ENCODE measurements at places on chromosomes 13 and 19.

GRCh38 chr19:45638930-45639729, at the start of gene EML2:
TSS of gene EML2 (minus strand) at chr19:45639397. CDS start at chr19:45639376, 21 bp downstream.
- no peak for DNase-seq

DNA sequence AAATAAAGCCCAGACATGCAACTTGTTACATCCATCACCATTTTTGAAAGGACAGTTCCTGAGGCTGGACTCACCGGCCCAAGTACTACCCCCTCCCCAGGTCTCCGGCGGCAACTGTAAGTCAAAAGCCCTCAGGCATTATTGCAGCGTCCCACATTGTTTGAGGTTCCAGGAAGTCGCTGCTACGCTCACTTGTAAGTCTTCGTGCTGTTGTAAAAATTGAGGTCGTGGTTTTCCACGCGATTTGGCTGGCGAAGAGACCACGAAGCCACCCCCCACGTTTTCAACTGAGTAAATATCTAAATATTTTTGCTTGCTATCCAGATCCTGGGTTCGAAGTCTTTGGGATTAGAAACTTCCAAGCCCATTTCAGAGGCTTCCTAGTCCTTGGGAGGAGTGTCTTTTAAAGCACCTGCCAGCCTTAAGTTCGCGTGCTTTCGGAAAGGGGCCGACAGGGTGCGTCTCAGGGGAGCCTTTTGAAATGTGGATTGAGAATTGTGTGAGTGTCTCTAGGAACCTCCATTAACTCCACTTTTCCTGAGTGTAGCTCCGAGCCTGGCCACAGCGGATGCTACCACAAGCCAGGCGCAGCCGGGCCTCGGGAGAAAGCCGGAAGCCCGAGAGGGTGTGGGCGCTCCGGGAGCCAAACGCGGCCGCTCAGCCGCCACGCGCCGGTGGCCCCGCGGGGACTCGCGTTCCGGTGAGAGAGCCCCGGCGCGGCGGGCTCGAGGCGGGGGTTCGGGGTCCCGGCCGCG, 434 bp upstream of the FNDC3A start:
- no peak for DNase-seq

- DNase-seq = no peak
These were observed 3.1 kb downstream of the FTL start for GRCh38 chr19:48968179-48968661.

DNA sequence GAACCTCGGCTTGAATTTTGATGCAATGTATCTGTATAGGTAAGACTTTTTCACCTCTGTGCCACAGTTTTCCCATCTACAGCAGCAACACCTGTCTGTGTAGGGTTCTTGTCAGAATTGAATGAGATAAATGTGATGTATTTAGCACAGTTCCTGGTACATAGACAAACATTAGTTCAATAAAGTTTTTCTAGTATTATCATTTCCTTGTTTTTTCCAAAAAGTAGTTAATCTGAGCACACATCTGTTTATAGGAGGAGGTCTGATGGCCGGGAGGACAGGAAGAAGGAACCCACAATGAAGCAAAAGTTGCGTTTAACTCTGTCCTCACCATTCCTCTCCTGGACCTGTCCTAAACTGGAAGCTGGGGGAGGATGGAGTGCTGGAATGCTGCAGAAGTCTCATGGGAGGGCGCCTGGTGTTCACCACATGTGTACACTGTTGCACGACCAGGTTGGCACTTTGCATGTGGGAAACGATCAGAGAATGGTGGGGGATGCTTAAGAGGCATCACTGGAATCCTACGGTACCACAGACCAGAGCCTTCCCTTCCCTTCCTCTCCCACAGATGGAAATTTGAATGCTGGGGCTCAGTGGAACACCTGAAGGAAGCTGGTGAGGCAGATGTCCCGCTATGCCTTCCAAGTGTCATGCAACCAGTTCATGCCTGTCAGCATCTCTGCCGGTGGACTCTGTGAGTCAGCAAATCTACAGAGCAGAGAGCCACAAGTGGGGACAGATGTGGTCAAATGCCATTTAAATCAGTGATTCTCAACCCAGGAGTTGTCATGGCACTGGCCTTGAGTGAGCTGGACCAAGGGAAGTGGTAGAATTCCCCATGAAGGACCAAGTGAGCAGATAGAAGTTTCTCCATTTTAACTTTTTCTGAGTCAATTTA, 315.6 kb downstream of the DLEU7 start:
- no peak for DNase-seq

DNA sequence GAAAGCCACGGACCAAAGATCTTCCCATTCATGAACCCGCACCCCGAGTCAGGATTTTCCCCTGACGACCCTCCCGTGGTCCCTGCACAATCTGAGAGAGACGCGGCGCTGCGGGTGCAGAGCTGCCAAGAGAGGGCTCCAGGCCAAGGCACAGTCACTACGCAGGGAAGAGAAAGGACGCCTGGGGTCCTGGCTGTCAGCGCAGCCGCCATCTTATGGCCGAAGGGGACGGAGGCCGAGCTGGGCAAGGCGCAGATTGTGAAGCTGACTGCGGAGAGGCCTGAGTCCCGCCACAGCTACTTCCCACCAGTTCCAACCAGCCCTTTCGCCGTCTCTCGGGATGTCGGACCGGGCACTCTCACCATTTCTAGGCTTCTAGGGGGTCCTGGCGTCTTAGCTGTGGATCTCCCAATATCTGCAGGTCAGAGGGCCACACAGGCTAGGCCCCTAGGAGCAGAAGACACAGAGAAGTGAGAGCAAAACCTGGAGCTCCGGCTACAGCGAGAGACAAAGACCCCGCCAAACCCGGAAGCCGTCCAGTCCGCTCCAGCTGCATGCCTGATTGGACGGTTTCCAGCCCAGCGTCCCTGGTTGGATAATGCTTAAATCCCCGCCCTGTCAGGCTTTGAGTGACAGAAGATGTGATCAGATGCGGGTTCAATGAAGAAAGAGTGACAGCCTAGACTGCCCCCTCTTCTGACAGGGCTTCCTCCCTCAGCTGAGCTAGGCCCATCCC, at the start of gene ZNF100:
ZNF100 (minus strand) TSS at position 515 of the 736 bp plus-strand sequence; CDS start at position 365, 150 bp downstream.
- peak; percentile 3 for DNase-seq

DNA sequence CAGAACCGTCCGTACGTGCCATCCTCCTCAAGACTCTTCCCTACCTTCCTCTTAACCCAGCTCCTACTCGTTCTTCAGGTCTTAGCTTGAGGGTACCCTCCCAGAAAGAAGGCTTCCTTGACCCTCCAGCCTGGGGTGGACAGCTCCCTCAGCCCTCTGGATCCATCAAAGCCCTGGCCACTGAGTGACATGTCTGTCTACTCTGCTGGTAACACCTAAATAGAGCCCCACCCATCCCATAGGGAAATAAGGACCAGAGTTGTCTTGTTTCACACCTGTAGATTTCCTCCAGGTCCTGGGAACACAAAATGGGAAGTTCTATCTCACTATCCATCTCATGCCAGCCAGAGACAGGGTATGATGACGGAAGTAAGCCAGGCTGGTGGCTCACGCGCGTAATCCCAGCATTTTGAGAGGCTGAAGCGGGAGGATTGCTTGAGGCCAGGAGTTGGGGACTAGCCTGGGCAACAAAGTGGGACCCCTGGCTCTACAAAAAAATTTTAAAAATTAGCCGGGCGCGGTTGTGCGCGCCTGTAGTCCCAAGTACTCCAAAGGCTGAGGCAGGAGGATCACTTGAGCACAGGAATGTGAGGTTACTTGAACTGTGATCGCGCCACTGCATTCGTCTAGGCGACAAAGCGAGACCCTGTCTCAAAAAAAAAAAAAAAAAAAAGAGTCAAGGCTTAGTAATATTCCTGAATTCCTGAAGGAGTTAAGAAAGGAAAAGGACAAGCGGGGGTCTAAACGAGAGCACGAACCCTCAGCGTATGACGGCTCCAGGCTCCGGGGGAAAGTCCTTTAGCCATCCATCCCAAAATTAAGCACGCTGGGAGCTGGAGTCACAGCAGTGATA, 566 bp upstream of the CCDC97 start:
- DNase-seq = no peak

DNA sequence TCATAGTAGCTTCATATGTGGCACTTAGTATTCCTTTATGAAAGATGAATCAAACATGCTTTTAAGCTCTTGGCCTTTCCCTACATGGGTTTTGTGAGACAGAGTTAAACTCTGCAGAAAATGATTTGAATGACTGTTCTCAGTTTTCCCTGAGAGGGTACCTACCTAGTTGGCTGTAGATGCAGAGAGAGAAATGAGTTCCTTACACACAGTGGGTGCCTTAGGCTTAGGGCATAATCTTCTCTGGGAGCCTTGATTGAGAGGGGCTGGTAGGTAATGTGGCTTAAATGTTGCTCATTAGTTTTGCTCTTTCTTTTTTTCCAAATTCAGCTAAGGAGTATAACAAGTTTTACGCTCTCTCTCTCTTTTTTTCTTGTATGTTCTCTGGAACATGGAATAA, 3.0 kb downstream of the URI1 start:
- DNase-seq = no peak

DNA sequence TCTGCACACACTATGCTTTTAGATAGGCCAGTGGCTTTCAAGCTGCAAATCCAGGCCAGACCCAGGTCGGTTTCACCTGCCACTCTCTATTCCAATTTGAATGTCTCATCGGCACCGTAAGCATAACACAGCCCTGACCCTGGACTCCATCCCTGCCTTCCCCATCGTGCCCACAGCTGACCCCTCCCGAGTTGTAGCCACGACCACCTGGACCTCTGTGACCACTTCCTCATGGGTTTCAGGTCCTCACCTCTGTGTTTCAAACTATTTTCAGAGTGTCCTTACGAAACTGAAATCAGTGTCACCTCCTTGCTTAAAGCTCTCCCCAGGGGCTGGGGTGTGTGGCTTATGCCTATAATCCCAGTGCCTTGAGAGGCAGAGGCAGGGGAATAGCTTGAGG, 9.0 kb upstream of the HSH2D start:
- no peak for DNase-seq

DNA sequence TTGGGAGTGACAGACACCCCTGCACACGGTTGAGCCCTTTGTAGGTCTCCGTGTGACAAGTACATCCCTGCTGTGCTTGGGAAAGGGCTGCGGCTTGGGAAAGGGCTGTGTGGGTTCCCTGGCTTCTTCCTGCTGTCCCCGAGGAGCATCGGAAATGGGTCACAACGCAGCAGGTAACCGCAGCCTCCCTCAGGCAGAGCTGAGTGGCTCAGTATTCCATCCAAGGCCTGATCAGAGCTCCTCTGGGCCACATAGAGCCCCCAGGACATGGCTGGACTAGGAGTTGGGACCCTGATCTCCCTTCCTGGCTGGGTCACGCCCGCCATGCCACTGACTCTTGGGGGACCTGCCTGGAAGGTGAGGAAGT, 16.3 kb downstream of the TECR start:
- no peak for DNase-seq

GRCh38 chr13:29540334-29540733, 55.2 kb downstream of the SLC7A1 start:
- no peak for DNase-seq

- DNase-seq = no peak
These were observed 2898.7 kb upstream of the PCDH20 start for GRCh38 chr13:64314331-64314730.

GRCh38 chr13:51397262-51397941, 55.4 kb downstream of the INTS6 start:
- no peak for DNase-seq

DNA sequence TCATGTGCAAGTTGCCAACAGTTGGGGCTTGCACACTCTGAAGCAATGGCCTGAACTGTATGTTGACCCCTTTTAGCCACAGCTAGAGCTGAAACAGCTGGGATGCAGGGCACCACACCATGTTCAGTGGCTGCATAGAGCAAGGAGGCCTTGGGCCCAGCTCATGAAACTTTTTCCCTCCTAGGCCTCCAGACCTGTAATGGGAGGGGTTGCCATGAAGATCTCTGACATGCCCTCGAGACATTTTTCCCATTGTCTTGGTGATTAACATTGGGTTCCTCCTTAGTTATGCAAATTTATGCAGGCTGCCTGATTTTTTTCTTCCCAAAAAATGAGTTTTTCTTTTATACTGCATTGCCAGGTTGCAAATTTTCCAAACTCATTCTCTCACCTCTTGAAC, 165.1 kb upstream of the PRR20A start:
- no peak for DNase-seq

DNA sequence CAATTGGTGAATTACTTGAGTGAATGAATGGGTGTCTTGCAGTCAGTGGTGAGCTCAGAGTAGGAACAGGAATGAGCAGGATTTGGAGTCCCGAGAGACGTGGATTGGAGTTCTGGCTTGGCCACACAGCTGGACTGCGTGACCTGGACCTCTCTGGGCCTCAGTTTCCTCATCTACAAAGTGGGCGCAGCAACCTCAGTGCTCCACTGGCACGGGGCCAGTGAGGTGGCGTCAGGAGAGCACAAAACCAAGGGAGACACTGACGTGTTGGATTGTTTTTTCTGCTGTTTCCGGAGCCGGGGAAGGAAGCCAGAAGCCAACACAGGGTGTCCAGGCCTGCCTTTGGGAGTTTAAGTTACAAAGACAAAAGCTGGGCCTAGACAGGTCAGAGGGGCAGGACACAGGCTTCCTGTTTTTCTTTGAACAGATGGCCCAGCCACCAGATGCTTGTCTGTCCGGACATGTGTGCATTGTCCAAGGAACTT, 6.5 kb upstream of the DOCK6 start:
- DNase-seq = no peak

GRCh38 chr19:54104998-54105715, 2.5 kb downstream of the NDUFA3 start:
- DNase-seq = no peak

DNA sequence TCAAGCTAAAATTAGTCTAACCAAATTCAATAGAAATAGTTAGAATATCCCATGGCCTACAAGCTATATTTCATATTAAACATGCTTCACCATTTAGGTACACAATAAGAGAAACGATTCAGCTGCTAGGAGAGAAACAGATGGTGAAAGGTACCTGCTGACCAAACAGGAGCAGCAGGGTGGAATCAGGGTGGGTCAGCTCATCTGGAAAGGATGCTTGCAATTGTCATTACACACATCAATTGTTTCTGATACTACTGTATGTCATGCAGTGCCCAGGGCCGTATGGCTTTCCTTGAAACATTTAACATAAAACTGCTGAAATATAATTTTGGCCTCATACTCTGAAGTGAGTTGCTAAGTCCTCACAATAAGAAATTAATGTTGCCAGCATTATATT, 776.0 kb downstream of the DACH1 start:
- DNase-seq = no peak

GRCh38 chr13:113765564-113765910, 6.5 kb downstream of the TMEM255B start:
- no peak for DNase-seq

- no peak for DNase-seq
These were observed 643.6 kb downstream of the PCDH9 start for GRCh38 chr13:66586489-66586888.

GRCh38 chr13:99986741-99987140, 5.2 kb downstream of the ZIC2 start:
- DNase-seq = no peak

GRCh38 chr13:28355822-28356371, 139.0 kb downstream of the FLT1 start:
- no peak for DNase-seq

GRCh38 chr13:59356607-59357006, 807.1 kb downstream of the DIAPH3 start:
- no peak for DNase-seq

GRCh38 chr13:75514080-75514995, 23.3 kb downstream of the COMMD6 start:
- DNase-seq = no peak
